ENCODE measurements at places on chromosomes 5 and 9.

DNA sequence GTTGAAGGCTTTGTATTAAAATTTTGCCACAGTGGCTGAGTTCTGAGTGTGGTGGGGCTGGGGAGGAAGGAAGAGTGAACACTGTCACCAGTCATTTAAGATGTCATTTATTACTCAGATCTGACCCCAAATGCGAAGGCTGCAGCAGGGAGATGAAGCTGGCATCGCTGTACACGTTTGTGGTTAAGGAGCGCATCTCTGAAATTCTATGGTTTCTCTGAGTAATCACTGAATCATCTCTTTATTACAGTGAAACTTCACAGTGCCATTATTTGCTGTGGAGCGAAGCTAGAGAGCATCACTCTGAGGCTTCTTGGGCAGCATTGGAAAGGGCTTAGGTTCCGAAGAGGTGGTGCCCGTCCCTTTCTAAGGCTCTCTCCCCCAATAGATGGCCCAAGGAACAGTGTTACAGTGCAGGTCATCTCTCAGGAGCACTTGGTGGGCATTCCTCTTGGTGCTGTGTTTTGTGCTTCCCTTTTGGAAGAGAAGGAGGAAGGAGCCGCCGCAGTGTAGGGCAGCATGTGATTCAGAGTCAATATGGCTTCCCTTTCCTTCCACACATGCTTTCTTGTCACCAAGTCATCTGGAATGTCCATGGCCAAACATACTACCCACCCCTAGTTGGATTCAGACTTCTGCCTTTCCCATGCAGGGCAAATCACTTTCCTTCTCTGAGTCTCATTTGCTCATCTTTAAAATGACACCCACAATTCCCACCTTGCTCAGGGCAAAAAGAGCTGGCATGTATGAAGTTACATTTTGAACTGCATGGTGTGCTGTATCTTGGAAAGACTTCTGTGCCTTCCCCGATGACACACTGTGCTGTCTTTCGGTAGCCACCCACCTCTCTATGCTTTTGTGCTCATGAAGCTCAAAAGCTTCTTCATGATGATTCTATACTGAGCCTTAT lies 9.3 kb upstream of the TEX48 start:
- no peak for DNase-seq

GRCh38 chr5:85049020-85049419 lies 664.3 kb upstream of the EDIL3 start:
- no peak for DNase-seq

- DNase-seq, result no peak
Measured at GRCh38 chr5:31751610-31752009, 112.7 kb downstream of the PDZD2 start.

- DNase-seq, result no peak
Measured at GRCh38 chr9:79977074-79977435, 405.3 kb downstream of the TLE4 start.

DNA sequence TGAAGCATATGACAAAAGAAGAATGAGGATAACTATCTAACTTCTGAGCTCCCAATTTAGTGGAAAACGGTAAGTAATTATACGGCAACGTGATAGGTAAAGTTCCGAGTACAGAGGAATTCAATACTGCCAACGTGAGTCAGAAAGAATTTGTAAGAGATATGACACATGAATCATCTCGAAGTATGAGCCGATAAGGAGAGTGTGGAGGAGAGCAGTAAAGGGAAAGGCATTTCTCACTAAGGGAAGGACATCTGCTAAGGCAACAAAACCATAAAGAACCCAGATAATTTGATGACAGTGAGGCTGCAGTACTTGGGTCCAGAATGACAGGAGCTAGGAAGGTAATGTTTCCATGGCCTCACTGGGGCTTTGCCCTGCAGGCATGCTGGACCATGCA lies 11.0 kb downstream of the MPDZ start:
- DNase-seq, result no peak

- no peak for DNase-seq
Measured at GRCh38 chr9:136021872-136022681, 60.9 kb upstream of the UBAC1 start.

- no peak for DNase-seq
Measured at GRCh38 chr5:154273963-154274827, 83.7 kb downstream of the GALNT10 start.

DNA sequence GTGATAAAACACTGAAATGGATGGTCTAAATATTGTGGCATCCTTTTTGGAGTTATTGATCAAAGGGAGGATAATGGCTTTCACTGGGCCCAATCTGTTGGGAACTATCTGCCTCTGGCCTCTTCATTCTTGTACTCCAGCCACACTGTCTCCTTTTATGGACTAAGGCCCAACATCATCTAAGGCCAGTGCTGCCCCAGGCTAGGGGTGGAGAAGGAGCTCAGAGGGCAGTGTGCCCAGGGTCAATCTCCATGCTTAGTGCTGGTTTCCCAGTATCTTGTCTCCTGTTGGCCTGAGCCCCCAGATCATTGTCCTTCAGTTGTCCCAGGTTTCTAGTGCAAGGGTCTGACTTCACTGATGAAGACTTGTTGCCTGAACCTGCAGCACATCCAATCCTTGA lies 26.4 kb upstream of the JMY start:
- DNase-seq, result no peak

DNA sequence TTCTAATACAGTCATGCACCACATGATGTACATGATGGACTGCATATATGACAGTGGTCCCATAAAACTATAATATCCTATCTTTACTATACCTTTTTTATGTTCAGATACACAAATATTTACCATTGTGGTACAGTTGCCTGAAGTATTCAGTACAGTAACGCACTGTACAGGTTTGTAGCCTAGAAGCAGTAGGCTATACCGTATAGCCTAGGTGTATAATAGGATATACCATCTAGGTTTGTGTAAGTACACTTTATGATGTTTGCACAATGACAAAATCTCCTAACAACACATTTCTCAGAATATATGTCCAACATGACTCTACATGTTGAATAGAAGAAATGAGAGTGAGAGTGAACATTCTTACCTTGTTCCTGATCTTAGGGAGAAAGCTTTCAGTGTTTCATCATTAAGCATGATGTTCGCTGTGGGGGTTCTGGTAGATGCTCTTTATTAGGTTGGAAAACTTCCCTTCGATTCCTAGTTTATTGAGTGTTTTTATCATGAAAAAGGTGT lies 31.8 kb downstream of the AMBP start:
- DNase-seq, result no peak

DNA sequence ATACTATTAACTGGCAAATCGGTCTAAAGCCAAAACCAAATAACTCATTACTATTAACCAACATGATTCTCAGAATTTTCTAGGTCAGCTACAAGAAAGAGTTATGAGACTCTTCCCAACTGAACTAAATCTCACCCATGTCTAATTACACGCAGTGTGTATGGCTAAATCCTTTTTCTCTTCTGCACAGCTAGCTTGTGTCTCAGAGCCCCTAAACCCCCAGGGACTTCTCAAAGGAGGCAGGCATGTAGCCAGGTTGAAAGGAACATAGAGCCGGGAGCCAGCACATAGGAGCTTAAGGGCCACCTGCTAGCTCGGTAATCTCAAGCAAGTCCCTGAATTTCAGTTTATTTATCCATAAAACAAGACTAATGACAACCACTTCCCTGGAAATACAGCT lies 2.2 kb upstream of the GZMK start:
- DNase-seq, result no peak

GRCh38 chr9:110340306-110340705 lies 2.6 kb upstream of the TXNDC8 start:
- no peak for DNase-seq

GRCh38 chr9:27043176-27043575 lies 37.7 kb upstream of the LRRC19 start:
- DNase-seq, result no peak

- DNase-seq, result no peak
Measured at GRCh38 chr9:138118601-138119071, 241.1 kb downstream of the CACNA1B start.

GRCh38 chr9:131361202-131361833 lies 32.6 kb upstream of the PRRC2B start:
- no peak for DNase-seq
